ENCODE measurements at places on chromosomes 2 and 18. TPM values are rescaled to one million over a fixed set of nuclear protein-coding genes. Genes with fewer than 3 reads are reported as not detected.

- no peaks in the 10 kb centered on the region for H3K27me3 ChIP-seq
- H3K27ac ChIP-seq: no peak overlapping the region
- H3K4me1 ChIP-seq: no peaks in the 10 kb centered on the region
- H3K4me3 ChIP-seq: no peak overlapping the region
- DNase-seq: no peak
- H3K36me3 ChIP-seq: no peaks in the 10 kb centered on the region
Observed at GRCh38 chr2:223214394-223215253, 162.6 kb downstream of the KCNE4 start.

- no peak overlapping the region for H3K27ac ChIP-seq
- H3K36me3 ChIP-seq: no peaks in the 10 kb centered on the region
- H3K4me3 ChIP-seq: no peak overlapping the region
- peaks cover 26% of the 10 kb centered on the region for H3K27me3 ChIP-seq
- no peak for DNase-seq
- no peaks in the 10 kb centered on the region for H3K4me1 ChIP-seq
Observed at GRCh38 chr18:79385708-79386341, 9.9 kb upstream of the NFATC1 start.

DNA sequence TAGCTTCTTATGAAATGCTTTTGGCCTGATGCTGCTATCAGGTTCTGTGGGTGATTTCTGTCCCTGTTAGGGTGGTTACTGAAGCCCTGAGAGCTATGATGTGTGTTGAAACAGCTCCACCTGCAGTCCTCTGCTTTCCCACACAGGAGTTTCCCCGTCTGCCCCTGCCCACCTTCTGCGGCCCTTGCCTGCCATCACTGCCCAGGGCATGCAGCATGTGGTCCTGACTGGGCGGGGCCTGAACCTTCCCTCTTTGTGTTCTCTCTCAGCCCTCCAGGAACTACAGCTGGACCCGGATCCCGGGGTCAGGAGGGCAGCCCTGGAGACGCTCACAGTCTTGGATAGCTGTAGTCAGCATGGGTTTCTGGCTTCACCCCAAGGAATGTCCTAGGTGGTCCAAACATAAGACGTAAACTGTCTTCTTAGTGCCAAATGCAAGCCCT lies 21.4 kb downstream of the HJURP start:
- peaks cover 9% of the 10 kb centered on the region for H3K36me3 ChIP-seq
- H3K4me1 ChIP-seq: peaks cover 10% of the 10 kb centered on the region
- H3K27me3 ChIP-seq: no peaks in the 10 kb centered on the region
- peak overlapping the region; percentile 53 for H3K27ac ChIP-seq

- DNase-seq: no peak
- H3K27ac ChIP-seq: no peak overlapping the region
- no peaks in the 10 kb centered on the region for H3K4me1 ChIP-seq
- H3K4me3 ChIP-seq: no peak overlapping the region
Observed at GRCh38 chr2:126881591-126881990, 17.1 kb upstream of the TEX51 start.

DNA sequence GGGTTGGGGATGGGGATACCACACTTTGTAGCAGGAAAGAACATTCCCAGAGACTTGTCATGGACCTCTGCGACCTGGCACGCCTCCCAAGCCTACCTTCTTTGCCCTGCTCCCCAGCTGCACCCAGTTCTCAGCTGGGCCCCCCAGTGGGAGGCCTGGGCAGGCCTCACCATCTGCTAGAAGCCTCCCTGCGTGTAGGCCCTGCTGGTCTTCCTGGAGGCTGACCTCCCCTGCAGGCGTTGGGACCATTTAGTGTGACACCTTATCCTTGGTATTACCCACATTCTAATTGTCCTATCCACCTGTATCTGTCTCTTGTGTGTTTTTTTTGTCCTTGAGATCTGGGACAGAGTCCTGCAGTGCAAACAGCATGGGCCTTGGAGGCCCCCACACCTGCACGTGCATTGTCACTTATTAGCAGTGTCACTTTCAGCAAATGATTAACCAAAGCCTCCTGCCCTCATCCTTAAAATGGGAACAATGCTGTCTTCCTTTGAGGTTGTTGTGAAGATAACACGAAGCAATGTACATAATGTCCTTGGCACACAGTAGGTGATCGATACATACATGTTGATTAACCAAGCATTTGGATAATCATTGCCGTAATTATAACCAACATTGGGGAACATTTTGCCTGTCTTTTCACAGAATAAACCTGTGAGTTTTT lies 77.2 kb downstream of the LIPG start:
- H3K36me3 ChIP-seq: no peaks in the 10 kb centered on the region
- H3K27ac ChIP-seq: no peak overlapping the region
- H3K27me3 ChIP-seq: no peaks in the 10 kb centered on the region

- no peak for DNase-seq
- H3K27me3 ChIP-seq: no peaks in the 10 kb centered on the region
- no peaks in the 10 kb centered on the region for H3K36me3 ChIP-seq
- H3K27ac ChIP-seq: no peak overlapping the region
- no peaks in the 10 kb centered on the region for H3K4me1 ChIP-seq
Observed at GRCh38 chr2:188746727-188747126, 227.4 kb upstream of the COL3A1 start.

- DNase-seq: peak; percentile 97
- H3K4me3 ChIP-seq: peak overlapping the region; percentile 27
- no peaks in the 10 kb centered on the region for H3K27me3 ChIP-seq
- no peak overlapping the region for H3K27ac ChIP-seq
Observed at GRCh38 chr2:85189606-85190270, 56.5 kb downstream of the TCF7L1 start.

DNA sequence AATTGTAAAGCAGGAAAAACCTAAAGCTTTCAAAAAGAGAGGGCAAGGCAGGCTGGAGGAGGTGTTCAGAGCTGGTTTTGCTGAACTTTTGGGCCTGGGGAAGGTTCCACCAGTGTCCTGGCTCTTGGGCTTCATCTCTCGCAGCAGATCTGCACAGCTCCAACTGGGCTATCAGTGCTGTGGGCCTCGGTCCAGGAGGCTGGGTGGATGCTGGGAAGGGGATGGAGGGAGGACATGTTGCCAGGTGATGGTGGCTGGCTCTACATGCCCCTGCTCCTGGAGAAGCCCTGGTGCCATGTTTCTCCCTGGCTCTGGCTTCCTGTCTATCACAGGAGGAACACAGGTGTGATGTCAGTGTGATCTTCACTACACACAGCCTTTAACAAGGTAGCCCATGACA lies 187.1 kb downstream of the SH3RF3 start:
- H3K27ac ChIP-seq: no peak overlapping the region
- no peaks in the 10 kb centered on the region for H3K27me3 ChIP-seq
- DNase-seq: no peak

DNA sequence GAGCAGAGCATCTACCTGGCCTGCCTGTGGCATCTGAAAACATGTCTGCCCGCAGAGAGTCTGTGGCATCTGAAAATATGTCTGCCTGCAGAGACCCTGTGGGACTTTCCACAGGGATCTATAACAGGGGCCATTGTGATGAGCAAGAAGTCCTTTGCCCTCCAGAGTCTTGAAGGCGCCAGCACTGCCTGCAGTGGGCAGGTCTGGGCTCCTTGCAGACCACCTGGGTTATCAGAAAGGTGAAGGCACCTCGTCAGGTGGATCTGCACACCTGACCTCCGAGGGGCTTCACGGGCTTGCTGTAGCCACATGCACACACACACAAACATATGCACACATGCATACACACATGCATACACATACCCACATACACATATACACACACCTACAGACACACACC lies 189.5 kb upstream of the HDAC4 start:
- H3K4me3 ChIP-seq: no peak overlapping the region
- DNase-seq: no peak
- H3K36me3 ChIP-seq: no peaks in the 10 kb centered on the region
- no peaks in the 10 kb centered on the region for H3K27me3 ChIP-seq

- H3K27me3 ChIP-seq: no peaks in the 10 kb centered on the region
- H3K4me3 ChIP-seq: no peak overlapping the region
- H3K27ac ChIP-seq: no peak overlapping the region
- no peak for DNase-seq
- H3K36me3 ChIP-seq: no peaks in the 10 kb centered on the region
Observed at GRCh38 chr2:100437751-100438150, 20.3 kb upstream of the CHST10 start.

GRCh38 chr2:68737711-68738110 lies 3.1 kb downstream of the ARHGAP25 start:
- no peaks in the 10 kb centered on the region for H3K27me3 ChIP-seq
- no peak overlapping the region for H3K27ac ChIP-seq
- no peak for DNase-seq
- no peaks in the 10 kb centered on the region for H3K4me1 ChIP-seq
- H3K36me3 ChIP-seq: no peaks in the 10 kb centered on the region
- H3K4me3 ChIP-seq: no peak overlapping the region

GRCh38 chr18:7329016-7329415 lies 98.1 kb downstream of the LRRC30 start:
- H3K27me3 ChIP-seq: no peaks in the 10 kb centered on the region
- no peak overlapping the region for H3K27ac ChIP-seq
- H3K4me3 ChIP-seq: no peak overlapping the region
- peaks cover 22% of the 10 kb centered on the region for H3K4me1 ChIP-seq
- no peaks in the 10 kb centered on the region for H3K36me3 ChIP-seq

DNA sequence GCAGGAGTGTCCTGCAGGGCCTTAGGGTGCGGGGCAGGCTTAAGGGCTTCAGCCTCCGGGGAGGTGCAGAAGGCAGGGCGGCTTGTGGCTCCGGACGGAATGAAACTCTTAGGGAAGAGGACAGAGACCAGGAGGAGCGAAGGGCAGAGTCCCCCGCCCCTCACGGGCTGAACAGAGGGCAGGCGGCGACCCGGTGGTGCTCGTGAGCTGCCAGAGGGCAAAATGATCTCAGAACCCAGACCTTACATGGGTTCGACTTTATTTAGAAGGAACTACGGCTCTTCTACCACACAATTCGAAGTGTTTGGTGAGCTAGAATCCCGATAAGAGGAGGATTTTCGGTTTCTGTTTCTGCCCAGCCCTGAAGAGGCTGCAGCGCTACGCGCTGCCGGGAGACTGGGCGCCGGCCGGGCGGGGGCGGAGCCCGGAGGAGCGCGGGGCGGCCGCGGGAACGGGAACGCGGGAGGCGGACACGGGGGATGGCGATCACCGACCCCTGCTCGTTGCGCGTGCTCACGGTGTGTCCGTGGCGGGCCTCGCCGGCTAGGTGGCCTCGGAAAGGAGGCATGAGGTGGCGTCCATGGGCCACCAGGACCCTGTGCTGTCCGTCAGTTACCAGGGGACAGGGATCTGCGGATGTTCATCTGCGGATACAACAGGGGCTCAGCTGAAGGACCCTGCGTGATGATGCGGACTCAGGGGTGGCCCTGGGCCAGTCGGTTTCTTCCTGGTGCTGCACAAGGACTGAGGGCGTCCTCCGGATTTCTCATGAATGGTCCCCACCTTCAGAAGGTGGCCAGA lies 4.2 kb upstream of the SP100 start:
- DNase-seq: peak; percentile 66
- peak overlapping the region; percentile 60 for H3K4me3 ChIP-seq
- peaks cover 38% of the 10 kb centered on the region for H3K27me3 ChIP-seq
- no peaks in the 10 kb centered on the region for H3K36me3 ChIP-seq

- H3K4me3 ChIP-seq: no peak overlapping the region
- no peaks in the 10 kb centered on the region for H3K36me3 ChIP-seq
- H3K27ac ChIP-seq: no peak overlapping the region
- H3K4me1 ChIP-seq: no peaks in the 10 kb centered on the region
Observed at GRCh38 chr18:35410561-35410960, 33.4 kb upstream of the ZNF396 start.

DNA sequence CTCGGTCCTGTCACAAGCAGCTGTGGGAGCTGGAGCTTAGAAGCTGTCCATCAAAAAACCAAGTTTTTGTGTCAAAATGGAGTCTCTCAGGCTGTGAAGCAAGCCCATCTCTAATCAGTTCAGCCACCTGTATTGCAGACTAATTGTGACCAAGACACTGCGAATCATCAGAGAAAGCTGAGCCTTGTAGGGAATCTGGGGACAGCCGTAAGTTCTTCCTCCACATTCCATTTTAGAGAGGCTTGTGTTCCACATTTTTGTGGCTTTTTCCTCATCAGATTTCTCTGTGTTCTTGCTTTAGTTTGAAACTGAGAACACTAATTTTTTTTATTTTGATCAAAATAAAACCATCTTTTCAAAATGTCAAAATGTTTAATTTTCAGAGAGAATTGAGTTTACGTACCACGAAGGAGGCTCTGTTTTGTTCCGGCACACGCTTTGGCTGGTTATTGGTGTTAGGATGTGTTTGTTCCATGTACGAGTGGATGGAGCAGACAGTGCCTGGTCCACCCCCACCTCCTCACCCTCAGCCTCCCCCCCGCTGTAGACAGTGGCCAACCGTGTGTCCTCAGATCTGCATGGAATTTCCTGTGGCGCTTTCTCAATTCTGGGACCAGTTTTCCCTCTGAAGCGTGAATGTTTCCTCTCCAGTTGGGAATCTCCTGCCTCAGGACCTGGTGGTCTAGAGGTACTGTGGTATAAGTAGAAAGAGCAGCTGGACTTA lies 140.8 kb downstream of the AGAP1 start:
- no peaks in the 10 kb centered on the region for H3K36me3 ChIP-seq
- peaks cover 16% of the 10 kb centered on the region for H3K4me1 ChIP-seq
- DNase-seq: no peak
- no peak overlapping the region for H3K27ac ChIP-seq
- H3K4me3 ChIP-seq: no peak overlapping the region

DNA sequence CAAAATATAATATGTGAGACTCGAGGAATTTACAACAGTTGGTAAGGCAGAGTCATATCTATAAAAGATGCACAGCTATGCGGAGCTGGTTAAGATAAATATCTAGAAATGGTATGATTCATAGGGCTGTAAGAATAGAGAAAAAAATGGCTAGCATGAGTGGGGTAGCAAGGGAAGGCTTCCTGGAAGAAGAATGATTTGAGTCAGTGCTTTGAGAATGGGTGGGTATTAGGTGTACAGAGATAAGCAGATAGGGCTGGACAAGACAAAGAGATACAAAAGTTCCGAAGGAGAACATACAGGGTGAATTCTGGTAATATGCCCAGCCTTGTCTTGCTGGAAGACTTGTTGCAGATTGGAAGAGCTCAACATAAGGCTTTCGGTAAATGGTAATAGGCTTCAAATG lies 291.5 kb upstream of the CCDC68 start:
- DNase-seq: no peak
- no peak overlapping the region for H3K27ac ChIP-seq
- H3K4me1 ChIP-seq: peaks cover 19% of the 10 kb centered on the region

DNA sequence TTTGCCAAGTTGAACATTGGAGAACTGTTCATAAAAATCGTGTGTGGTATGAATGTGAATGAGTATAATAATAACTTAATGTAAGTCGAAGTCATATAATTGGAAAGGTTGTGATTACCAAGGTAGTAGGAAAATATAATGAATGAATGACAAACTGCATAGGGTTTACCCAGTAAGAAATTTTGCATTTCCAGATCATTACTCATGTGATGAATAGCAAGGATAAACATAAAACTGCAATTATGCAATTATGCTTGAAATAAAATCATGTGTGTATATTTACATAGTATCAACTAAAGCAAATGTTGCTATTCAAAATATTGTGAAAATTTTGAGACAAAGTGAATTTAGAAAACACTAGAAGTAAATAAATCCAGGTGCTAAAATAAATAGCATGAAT lies 1108.7 kb upstream of the TMEFF2 start:
- no peaks in the 10 kb centered on the region for H3K36me3 ChIP-seq
- no peaks in the 10 kb centered on the region for H3K27me3 ChIP-seq
- no peak overlapping the region for H3K4me3 ChIP-seq
- no peak for DNase-seq
- H3K4me1 ChIP-seq: no peaks in the 10 kb centered on the region

NMUR1 gene
- total RNA-seq: 0.52 TPM

EML6 gene
- total RNA-seq: 1.6 TPM

CNTNAP5 gene
- not detected for total RNA-seq

SPC25 gene
- total RNA-seq: 38.9 TPM

TFCP2L1 gene
- 0.06 TPM for total RNA-seq

MRPS9 gene
- total RNA-seq: 78.0 TPM

All from neural progenitor cell (in vitro differentiated cells).